ENCODE measurements at places on chromosomes 7 and 10.

DNA sequence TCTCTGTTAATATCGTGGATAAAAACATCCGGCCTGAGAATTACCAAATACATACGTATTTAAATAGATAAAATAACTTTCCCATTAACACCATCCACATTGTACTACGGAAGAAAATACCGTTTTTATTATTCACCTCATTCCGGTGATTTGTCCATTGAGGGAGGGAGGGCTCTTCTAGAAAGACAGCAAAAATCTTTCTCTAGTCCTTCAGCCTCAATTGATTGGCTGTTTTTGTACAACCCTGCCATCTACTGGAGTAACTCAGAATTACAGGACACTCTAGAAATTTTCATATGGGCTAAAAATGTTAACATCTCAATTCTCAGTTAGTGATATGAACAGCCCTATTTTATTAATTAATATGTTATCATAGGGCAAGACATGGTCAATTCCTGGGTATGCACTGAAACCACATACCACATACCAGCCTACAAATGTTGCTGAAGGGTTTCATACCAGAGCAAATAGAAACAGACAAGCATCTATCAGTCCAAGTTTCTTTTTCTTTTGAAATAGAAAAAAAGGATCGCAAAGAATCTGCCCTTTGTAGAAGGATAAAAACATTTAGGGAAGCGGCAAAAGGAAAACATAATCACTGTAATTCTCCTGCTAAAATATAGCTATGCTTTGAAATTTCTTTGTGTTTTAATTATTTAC, 55.8 kb upstream of the CDCA7L start:
- DNase-seq, result peak; percentile 33

- DNase-seq, result no peak
Measured at GRCh38 chr10:131788386-131788785, 112.4 kb upstream of the PPP2R2D start.

DNA sequence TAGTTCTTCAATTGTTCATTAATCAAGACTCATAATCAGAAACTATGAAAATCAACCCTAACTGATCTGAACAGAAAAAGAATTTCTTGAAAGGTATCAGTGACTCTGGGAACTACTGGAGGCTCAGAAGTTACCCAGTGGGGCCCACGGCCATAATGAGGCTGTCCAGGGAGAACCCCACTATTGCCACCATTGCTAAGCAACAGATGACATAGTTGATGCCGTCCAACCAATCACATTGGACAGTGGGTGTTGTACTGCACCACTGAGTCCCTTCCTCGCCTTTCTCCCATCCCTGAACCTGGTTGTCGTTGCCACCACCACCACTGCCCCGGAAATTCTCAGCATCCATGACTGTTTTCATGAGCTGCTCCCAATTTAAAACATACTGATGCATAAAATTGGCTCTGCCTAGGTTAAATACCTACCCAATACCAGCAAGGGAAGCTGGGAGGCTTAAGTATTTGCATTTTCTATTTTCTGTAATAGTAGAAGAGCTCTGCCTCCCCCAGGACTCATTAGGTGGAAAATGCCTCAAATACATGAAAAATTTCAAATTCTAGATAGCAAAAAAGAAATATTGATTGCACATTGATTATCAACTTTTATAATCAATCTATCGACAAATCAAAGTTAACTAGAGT, 26.7 kb upstream of the USP6NL start:
- DNase-seq, result no peak

DNA sequence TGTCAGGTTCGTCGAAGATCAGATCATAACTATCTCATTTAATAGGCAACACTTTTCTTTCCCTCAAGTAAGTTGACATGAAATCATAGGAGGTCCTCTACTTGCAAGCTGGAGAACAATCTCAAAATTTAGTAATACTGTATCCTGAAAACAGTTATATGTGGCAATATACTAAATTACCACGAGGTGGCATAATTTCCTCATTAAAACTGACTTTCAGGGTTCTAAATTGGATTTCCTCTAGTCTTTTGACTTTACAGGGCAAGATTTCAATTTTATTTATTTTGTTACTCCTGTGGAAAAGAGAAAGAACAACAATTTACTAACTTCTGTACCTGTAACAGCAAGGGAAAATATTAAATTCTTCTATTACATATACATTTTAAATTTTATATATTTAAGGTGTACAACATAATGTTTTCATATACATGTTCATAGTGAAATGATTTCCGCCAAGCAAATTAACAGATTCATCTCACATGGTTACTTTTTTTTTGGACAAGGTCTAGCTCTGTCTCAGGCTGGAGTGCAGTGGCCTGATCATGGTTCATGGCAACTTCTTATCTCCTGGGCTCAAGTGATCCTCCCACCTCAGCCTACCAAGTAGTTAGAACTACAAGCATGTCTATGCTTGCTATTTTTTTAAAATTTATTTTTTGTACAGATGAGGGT, 53.4 kb upstream of the CYP2C18 start:
- DNase-seq, result peak; percentile 8

DNA sequence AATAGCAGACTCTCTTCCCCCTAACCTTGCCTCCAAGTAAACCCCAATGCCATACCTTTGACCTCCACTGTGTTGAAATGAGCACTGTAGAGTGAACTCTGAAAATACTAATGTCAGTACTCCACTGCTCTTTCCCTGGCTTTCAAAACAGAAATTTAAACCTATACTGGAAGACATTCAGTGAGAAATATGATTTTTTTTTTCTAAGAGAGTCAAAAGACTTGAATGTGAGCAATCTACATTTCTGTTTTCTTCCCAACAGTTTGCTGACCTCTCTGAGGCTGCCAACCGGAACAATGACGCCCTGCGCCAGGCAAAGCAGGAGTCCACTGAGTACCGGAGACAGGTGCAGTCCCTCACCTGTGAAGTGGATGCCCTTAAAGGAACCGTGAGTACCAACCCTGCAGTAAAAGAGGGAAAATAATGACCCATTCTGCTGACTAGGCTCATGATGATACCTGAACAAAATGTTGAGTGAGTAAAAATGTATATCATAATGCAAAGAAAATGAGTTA, 6.4 kb downstream of the VIM start:
- DNase-seq, result no peak
